ENCODE measurements at places on chromosomes 11 and 22.

GRCh38 chr11:15976433-15977045 lies 379.8 kb downstream of the SOX6 start:
- DNase-seq: no peak

- no peak for DNase-seq
These were observed 6.3 kb downstream of the INPPL1 start for GRCh38 chr11:72230764-72231365.

GRCh38 chr11:126332221-126332711 lies 23.2 kb upstream of the ST3GAL4 start:
- DNase-seq: no peak

DNA sequence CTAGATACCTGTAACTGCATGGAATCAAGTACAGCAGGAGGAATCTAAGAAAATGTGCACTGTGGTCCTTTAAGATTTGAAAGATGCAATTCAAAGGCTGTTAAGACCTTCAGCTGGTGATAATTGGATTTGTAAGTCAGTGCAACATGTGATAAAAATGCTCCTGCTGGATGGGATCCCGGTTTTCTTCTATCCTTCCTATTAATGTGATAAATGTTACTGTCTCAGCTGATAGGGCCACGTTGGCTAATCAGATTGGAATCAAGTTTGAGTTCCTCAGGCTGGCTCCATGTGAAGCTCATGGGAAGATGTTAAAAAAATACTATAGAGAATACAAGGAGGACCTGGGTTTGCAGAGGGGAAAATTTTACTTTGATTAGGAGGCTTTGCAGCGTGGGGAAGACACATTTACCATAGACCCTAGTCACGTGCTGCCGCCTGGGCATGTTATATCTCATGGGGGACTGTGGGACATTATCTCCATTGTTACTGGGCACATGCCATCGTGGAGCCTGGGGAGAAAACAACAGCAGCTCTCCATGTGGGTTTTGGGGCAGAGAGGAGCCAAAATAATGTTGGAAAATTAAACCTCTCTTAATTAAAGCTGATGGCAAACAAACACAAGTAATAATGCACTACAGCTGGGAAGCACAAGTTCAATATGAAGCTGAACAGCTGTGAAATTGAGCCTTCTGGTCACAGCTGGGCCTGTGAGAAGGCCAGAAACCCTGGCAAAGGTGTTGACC lies 652.5 kb downstream of the NTM start:
- peak; percentile 66 for DNase-seq

- no peak for DNase-seq
These were observed 46.2 kb downstream of the PRR5L start for GRCh38 chr11:36342327-36342726.

DNA sequence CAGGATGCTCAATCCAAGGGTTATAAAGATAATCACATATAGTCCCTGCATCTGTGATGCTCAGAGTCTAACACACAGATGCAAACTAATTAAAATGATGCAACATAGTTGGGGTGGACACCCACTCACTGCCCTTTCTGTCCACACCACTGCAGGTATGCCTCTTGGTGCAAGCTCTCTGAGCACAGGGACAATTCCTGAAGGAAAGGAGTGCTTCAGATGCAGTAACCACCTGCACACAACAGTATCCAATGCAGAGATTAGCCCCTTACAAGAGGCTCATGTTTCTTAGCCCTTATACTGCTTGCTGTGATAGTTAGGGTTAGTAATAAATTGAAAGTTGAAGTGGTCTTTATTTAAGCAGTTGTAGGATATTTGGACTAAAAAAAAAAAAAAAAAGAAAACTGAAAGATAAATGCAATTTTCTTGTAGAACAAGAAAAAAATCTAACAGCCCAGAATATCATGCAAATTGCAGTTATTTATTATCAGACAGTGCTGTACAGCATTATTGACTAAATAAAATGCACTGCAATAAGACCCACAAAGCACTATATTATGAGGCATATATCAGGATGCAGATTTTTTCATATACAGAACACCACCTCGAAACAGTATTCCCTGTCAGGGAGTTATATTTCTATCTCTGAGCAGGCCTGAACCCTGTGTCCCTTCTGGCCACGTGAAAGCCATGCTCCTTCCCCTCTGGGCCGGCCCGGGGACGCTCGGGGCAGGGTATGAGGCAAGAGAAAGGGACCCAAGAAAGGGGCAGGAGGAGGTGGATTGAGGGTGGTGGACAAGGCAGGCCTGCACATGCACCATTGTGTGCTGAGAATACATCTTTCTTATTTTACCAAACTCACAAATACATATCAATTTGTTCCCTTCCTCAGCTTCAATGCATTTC lies 260.2 kb downstream of the OPCML start:
- no peak for DNase-seq

GRCh38 chr22:20207277-20208025 lies 56.6 kb upstream of the CCDC188 start:
- DNase-seq: no peak

DNA sequence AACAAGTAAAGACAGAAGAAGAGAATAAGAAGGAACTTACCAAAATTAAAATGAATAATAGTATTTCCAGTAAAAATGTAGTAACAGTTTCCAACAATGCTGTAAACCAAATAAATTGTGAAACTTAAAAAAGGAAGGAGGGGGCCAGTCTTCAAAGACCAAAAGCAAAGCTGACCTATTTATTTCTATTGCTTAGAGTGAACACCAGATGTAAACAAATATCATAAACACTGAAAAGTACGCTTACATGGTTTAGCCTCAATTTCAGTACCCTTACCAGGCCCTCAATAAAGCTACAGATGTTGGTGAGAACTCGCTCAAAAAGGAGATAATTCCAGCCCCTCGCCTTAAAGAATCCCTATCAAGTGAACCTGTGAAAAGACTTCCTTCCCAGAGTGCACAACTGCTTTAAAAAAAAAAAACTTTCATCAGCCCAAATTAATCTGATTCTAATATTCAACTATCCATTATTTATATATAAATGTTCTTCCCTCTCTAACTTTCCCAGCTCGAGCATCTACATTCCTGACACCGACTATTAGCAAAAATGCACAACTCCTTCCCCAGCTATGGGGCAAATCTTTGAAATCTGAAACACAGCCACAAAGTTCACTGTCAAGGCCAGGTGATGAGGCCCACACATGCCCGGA lies 2.4 kb downstream of the PHF21A start:
- DNase-seq: no peak

GRCh38 chr11:118074785-118075184 lies 2.1 kb upstream of the TMPRSS4 start:
- DNase-seq: no peak

GRCh38 chr11:63282579-63282978 lies 39.2 kb upstream of the SLC22A25 start:
- DNase-seq: no peak

GRCh38 chr11:32487270-32487669 lies 51.9 kb upstream of the WT1 start:
- DNase-seq: no peak

DNA sequence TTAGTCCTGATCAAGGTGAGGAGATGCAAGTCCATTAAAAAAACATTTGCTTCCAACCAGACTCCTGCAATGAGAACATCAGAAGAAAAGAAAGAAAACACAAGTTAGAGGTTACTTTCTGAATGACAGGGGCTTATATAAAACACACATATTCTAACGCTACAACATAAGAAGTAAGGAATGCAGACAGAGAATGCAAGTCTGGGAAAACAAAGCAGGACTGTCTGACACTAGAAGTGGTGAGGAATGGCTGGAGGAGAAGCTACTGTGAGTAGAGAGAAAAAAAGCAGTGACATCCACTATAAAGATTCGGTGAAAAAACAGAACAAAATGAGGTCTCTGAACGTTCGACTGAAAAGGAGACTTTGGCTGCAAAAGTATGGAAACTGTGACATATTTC lies 12.3 kb downstream of the TMEM216 start:
- no peak for DNase-seq

DNA sequence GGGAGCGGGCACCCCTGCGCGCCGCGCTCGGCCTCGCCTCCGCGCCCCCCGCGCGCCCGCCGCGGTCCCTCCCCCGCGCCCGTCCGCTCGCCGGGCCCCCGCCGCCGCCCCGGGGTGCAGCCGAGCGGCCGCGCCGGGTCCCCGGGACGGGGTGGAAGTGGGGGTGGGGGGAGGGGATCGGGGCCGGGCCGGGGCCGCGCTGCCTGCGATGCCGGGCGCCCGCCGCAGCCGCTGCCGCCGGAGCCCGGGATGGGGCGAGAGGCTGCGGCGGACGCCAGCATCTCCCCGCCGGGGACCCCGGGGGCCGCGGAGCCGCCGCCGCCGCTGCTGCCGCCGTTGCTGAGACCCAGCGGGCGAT lies 365 bp downstream of the MGAT3 start:
- DNase-seq: no peak

- no peak for DNase-seq
These were observed 35.8 kb downstream of the TOM1 start for GRCh38 chr22:35335468-35335867.

DNA sequence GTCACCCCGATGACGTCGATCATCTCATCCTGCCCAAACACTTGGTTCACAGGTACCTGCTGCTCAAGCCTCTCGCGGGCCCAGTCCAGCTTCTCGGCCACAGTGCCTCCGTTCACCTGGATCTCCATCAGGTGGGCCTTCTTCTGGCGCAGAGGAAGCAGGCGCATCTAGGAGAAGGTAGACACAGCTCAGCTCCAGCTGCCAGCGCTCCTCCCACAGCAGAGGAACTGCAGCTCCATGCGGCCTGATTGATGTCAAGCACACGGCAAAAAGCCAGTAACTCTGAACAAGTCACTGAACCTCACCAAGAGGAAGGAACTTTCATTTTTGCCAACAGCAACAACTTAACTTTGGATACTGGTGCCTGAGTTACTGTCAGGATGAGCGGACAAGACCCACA lies 4.0 kb downstream of the RPL3 start:
- no peak for DNase-seq

GRCh38 chr22:44347549-44347948 lies 34.8 kb upstream of the SHISAL1 start:
- no peak for DNase-seq

DNA sequence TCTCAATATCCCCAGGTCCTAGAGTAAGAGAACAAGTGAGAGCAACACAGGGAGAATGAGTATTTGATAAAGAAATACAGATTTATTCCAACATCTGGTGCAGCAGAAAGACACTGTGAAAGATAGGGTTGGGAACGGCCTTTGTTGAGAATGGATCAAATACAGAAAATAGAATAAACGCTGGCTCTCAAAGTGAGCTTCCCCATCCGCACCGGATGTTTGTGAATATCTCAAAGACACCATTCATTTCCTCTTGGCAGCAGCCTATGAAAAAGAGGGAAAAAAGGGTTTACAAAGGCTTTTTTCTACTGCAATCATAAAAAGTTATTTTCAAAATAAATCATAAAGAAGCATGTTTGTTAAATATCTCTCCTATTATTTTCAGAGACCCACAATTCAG lies 279.3 kb downstream of the CASP12 start:
- no peak for DNase-seq

DNA sequence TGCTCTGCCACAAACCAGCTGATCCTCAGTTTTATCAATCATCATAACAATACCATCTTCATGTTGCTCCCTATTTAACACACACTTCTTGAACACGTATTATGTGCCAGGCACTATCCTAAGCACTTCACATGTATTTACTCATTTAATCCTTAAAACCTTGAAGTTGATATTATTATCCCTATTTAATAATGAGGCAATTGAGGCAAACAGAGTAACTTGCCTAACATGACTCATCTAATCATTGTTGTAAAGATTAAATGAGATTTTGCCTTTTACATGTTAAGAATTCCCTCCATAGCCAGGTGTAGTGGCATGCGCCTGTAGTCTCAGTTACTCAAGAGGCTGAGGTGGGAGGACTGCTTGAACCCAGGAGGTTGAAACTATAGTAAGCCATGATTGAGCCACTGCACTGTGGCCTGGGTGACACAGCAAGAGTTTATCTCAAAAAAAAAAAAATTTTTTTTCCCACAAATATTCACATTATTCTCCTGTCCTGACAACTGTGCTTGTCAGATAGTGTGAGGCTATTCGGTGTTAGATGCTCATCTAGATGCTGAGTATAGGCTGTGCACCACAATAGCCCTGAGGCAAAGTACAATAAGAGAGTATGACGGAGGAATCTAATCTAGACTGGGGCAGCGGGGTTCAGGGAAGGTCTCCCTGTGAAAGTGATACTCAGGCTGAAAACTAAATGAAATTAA lies 13.4 kb downstream of the CKAP5 start:
- no peak for DNase-seq

DNA sequence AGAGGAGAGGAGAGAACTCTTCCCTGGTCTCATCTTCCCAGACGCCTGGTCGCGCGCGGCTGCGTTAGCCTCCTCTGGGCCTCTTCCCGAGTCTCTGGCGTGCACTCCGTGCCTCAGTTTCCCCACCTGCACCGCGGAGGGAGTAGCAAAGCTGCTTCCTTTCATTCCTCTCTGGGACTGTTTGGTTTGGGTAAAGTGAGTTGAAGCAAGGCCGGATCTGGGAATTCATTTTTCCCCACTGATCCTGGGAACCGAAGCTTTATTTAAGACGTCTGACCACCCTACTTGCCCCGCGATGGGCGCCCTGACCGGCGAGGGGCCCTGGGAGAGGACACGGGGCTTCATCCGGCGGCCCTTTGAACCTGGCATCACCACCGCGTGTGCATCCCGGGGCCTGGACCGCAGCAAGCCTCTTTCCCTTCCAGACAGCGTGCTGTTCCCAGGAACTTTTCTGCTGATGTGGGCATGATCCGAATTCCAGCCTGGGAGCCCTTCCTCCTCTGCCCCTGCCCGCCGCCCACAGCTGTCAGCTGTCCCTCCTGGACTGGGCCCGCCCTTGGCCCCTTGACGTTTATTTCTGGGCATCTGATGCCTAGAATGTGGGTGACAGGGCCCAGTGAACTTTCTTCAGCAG lies 758 bp downstream of the LDLRAD3 start:
- DNase-seq: peak; percentile 68

DNA sequence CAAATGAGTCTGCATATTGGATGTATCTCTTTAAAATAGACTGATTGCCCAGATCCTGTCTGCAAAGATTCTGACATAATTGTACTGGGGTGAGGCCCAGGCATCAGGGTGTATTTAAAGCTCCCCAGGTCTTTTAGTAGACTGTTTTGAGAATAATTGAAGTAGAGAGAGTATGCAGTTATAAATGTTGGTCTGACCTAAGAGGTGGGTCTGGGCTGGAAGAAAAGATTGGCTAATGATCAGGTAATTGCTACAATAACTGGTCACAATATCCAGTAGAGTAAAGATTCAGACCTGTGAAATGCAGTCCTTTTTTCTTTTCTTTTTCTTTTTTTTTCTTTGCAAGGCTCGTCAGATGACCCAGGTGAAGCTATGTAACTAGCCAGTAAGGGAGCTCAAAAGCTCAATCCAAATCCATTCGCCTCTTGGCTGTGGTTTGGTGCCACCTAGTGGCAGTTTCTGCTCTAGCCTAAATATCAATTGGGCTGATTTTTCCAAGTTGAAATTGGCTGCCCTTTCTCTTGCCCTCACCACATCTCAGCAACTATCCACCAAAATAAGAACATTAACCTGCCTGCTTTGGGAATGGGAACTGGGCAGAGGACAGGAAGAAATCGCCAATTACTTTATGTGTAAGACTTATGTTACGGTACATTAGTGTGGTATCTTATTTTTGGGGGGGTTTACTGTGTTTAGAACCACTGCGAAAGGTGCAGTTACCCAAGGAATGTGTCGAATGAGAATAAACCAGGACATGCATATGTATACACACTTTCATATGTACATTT lies 45.9 kb downstream of the ZNF143 start:
- peak; percentile 74 for DNase-seq

- DNase-seq: no peak
These were observed 9.4 kb downstream of the UBQLN3 start for GRCh38 chr11:5500393-5500801.

- no peak for DNase-seq
These were observed 30.6 kb downstream of the CYB5R2 start for GRCh38 chr11:7642747-7643146.

GRCh38 chr11:94735907-94736306 lies 32.2 kb upstream of the AMOTL1 start:
- DNase-seq: no peak
